Fibroblast of lung (primary cell): ENCODE measurements at places on chromosomes 7 and 10.

GRCh38 chr10:51747216-51747615 lies 47.8 kb upstream of the CSTF2T start:
- no peak for DNase-seq

DNA sequence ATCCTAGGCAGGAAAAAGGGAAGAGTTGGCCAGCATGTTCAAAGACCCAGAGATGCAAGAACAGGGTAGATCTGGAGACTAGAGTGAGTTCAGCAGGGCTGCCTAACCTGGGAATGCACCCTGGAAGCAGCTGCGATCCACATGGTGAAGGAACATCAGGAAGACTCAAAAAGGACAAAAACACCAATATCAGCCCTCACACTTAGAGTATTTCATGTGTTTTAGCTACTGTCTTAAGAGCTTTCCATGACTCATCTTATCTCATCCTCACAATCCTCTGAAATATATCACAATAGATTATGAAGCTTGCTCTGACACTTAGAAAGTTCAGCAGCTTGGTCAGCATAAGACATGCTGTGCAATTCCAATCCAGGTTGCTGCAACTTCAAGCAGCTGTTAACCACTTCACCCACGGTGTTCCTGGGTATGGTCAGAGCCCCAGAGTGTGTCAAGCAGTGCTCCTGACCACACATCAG lies 380.9 kb downstream of the PARD3 start:
- peak; percentile 73 for DNase-seq

GRCh38 chr10:133618851-133619250 lies 7.7 kb downstream of the FRG2B start:
- no peak for DNase-seq

DNA sequence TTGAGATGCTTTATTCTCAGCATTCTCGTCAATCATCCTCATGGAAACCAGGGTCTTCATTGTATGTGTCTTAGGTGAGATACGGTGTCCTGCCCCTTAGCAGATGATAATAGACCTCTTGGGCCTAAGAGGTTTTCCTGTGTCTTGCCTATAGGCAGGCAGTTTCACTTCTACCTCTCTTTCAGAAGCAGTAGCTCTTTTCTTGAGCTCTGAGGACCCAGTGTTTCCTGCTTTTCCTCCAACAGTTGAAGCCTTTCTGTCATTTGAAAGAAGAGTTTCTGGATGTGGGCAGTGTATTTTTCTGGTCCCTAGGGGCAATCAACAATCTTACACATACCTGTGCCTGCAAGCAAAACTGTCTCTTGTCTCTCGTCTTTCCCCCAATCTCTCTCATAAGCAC lies 1550.3 kb upstream of the LRRTM3 start:
- no peak for DNase-seq

- DNase-seq: peak; percentile 20
These were observed 117.9 kb downstream of the NPY start for GRCh38 chr7:24401628-24402593.
